ENCODE measurements at places on chromosomes 3 and 15.

DNA sequence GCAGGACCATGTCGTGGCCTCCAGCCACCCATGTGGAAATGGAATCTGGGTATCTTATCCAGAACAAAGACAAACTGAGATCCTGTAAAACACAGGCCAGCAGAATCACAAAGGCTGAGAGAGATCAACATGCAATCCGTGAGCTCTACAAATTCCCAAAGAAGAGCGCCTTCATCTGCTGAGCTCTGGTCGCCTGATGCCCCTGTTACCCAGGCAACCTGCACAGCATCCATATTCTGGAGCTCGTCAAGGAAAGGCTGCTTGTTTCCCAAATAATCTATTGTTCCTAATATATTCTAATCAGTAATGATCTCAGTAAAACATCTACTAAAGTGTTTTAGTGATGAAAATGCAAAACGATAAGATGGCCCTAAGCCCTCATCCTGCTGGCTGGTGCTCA, 133.6 kb downstream of the OCA2 start:
- DNase-seq, result no peak

DNA sequence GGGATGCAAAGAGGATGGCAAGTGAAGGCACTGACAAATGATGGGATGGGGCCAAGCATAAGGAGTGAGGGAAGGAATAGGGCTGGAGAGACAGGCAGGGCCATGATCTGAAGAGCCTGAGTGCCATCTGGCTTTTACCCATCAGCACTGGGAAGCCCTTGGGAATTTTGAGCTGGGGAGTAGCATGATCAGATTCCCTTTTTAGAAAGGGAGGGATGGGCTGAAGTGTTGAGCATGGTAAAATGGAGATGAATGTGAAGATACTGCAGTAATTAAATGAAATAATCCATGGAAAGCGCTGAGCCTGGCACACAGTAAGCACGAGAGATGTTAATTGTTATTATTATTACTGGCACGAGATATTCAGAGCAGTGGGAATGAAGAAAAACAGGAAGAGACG, 9.9 kb downstream of the RBP1 start:
- DNase-seq, result no peak

DNA sequence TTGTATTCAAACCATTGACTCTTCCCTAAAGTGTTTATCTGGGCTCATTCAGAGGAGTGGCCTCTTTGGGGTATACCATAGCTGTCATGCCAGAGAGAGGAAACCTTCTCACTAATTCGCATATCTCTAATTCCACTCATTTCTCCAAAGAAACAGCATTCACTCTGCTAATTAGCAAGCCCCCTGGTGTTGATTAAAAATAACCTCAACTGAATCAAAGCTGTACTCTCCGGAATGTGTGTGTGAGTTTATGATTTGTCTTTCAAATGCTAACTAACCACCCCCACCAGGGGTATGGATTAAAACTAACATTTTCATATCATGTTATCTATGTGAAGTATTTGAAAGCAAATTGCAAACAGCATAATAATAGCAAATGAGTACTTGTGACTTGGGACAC, 45.5 kb downstream of the PAQR5 start:
- no peak for DNase-seq

DNA sequence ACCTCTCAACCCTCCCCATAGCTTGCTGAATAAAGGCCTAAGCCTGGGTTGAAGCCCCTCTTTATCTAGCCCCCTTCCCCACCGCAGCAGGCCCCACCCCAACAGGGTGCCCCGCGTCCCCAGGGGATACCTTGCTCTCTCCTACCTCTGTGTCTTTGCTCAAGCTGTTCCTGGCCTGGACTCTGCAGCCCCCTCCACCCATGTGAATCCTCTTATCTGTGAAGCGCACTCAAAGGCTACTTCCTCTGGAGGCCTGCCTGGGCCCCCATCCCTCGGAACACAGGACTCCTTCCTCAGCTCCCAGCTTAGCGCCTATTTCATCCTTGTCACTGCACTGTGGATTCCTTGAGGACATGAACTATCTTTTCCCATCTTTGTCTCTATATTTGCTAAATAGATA, 61.4 kb upstream of the HERC1 start:
- DNase-seq, result no peak

DNA sequence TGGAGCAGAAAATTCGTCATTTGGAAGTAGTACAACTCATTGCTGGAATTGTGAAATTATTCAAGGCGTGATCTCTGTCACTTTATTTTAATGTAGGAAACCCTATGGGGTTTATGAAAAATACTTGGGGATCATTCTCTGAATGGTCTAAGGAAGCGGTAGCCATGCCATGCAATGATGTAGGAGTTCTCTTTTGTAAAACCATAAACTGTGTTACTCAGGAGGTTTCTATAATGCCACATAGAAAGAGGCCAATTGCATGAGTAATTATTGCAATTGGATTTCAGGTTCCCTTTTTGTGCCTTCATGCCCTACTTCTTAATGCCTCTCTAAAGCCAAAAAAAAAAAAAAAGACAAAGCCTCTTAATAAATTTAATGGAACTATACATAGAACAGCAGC, 5.5 kb upstream of the TIMMDC1 start:
- DNase-seq, result no peak

- no peak for DNase-seq
Observed at GRCh38 chr3:17204049-17204650, 319.4 kb downstream of the PLCL2 start.

DNA sequence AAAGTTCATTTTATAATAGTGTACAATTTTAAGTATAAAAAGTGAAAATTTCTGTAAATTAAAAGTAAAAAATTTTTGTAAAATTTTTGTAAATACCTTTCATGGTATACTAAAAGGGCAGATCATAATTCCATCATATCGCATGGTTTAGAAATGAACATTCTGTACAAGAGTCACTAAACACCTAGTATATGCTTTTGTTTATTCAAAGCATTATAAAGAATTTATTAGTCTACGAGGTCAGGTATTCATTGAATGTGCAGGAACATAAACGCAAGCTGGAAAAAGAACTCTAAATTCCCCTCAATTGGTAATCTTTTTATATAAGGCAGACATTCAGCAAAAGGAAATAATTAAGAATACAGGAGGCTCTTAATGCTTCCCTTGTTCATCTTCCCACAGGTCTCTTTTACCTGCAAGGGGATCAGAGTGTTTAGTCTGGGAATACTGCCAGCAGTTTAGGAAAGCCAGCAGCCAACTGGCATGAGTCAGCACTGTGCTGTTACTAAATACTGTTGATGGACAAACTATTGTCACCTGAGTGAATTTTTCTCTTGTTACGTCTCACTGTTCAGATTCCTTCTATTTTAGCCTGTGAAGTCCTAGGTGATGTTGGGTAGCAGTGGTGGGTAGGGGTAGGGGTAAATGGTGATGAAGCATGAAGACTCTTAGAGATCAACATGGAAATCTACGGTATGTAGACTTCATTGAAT, 70.1 kb downstream of the UQCC5 start:
- no peak for DNase-seq

DNA sequence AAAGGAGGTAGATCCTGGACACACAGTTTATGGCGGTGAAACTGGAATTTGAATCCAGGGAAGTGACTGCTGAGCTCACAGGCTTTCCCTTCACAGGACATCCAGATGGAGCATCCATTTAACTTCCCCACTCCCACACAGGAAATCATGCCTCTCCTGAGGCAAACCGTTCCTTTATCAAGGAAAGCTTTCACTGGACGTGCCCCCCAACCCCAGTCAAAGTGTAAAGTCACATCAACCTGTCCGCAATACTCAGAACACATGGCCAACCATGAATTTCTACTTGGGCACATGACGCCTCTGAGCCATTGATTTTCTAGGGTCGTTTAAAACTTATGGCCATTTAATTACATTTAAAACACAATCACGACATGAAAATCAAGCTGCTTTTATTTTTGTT, 2.9 kb downstream of the PCOLCE2 start:
- no peak for DNase-seq

GRCh38 chr3:27423463-27423862, 54.3 kb upstream of the NEK10 start:
- DNase-seq, result no peak

DNA sequence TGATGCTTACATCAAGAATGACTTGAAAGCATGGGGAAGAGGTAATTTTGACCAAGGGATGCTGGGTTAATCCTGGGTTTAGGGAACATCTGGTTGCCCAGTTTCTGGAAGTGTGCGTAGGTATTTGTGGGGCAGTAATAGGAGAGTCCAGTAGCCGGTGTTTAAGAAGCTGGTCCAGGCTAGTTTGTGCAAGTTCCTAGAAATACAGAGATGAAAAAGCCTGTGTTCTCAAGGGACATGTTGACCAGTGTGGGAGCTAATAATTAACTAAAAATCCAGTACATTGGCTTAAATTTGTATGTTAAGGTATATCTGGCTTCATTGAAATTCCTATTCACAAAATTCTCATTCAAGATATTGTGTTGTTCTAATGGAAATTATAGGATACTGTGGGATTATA, 51.2 kb downstream of the UBE2E2 start:
- DNase-seq, result no peak

DNA sequence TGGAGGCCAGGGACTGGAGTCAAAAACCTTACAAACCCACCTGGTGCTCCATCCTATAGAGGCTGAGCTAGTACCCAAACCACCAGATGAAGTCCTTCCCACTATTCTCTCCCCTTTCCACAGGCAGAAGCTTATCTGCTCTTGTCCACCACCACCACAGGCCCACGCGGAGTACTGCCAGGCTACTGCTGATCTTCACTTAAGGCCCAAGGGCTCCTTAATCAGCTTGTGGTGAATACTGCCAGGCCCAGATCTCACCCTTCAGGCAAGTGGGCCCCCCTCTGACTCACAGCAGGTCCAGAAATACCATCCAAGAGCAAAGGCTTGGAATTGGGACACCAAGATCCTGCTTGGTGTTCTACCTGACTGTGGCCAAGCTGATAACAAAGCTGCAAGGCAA, 598.1 kb upstream of the CBLB start:
- no peak for DNase-seq

DNA sequence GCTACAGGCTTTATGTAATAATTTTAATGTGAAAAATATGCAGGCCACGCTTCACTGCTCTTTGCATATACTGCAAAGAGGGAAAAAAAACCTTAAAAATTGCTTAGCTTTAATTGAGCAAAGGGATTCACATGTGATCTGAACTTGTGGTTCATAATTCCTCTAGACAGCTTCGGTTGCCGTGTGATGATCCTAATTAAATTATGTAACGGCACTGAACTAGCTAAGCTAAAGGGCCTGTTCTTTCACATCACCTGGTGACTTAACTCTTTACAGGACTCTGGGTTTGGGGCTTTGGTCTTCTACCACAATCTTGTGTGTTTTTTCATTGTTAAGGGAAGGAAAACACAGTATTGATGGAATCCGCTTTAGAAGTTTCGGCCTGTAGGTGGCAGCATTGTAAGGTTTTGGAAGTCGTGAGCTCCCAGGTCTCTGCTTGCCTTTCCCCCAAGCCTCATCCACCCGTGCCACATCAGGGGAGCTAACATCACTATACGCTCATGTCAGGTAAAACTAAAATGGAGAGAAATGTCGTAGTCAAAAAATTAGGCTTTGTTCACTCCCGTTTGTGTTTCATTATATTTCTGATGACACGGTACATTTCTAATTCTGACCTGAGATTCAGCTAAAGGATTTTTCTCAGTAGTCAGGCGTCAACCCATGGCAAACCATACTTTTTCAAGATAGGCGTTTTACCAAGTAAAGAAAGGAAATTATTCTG, 205.6 kb upstream of the DPH6 start:
- no peak for DNase-seq

DNA sequence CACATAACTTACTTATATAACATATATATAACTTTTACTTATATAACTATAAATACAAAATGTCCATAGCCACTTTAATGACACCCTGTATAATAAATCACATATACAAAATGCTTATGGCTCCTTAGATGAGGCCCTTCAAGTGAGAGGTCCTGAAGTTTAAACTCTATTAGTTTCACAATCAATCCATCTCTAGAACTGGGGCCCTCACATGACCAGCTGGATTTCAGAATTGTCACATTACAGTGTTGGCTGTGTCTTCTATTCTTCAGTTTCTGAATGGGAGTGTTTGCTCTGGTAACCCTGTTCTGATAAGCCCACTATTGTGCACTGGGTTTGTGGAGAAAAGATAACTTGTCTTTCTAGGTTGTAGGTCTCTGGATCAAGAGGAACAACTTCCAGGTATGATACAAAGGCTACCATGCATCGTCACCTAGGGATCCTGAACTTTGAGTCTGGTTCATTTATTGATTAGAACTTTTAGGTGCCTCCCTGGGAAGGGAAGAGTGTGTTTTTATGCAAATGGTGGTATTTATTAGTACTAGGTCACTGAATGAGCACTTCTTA, 107.9 kb downstream of the DNAH12 start:
- no peak for DNase-seq

GRCh38 chr3:62815981-62816380, 59.2 kb downstream of the CADPS start:
- no peak for DNase-seq

- no peak for DNase-seq
Observed at GRCh38 chr15:69417581-69417980, 3.4 kb downstream of the KIF23 start.

DNA sequence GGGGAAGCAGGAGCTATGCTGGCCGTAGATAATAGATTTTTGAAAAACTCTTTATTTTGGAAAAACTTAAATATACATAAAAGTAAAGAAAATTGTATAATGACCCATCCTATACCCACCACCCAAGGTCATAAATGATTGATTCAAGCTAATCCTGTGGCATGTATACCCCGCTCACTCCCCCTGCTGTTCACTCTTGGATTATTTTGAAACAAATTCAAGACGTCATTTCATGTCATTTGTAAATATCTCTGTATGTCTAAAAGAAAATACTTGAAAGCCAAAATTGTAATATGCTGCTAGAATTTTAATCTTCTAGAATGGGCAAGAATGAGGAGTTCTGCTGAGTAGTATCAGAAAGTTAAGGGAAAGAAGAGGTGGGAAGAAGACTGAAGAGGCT, 241.7 kb downstream of the FEZF2 start:
- DNase-seq, result no peak

- DNase-seq, result no peak
Observed at GRCh38 chr3:74267131-74267530, 347.3 kb downstream of the CNTN3 start.

- no peak for DNase-seq
Observed at GRCh38 chr3:158568784-158569183, 2.2 kb upstream of the MLF1 start.

GRCh38 chr3:103968751-103969150, 1398.0 kb upstream of the ALCAM start:
- DNase-seq, result no peak

- no peak for DNase-seq
Observed at GRCh38 chr3:71111784-71112440, 471.6 kb downstream of the FOXP1 start.

GRCh38 chr3:188510366-188510765, 356.4 kb downstream of the LPP start:
- no peak for DNase-seq

DNA sequence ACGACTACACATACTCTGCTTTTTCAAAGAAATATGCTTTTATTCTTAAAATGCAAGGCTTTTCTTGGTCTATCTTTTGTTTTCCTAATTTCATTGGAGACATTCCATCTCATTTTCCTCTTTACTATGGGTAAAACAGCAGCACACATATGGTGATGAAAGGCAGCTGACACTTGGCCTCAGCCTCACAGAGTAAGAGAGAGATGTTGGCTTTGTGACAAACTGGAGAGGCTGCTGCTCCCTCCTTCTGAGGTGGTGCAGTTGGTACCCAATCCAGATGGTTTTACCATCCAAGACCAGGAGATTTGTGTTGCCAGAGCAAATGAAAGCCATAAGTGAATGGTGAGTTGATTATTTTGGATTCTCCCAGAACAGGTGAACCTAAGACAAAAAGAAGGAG, 13.2 kb upstream of the SLC2A2 start:
- no peak for DNase-seq

GRCh38 chr3:31977736-31978135, 3.3 kb downstream of the OSBPL10 start:
- no peak for DNase-seq
